8988T (cell line): ENCODE measurements at places on chromosomes 4 and X.
A peak's percentile ranks its signal among the peaks of the same experiment; 100 is the strongest.

GRCh38 chr4:89111833-89112563 is 665 bp downstream of the TIGD2 start:
- DNase-seq, result peak; percentile 15

DNA sequence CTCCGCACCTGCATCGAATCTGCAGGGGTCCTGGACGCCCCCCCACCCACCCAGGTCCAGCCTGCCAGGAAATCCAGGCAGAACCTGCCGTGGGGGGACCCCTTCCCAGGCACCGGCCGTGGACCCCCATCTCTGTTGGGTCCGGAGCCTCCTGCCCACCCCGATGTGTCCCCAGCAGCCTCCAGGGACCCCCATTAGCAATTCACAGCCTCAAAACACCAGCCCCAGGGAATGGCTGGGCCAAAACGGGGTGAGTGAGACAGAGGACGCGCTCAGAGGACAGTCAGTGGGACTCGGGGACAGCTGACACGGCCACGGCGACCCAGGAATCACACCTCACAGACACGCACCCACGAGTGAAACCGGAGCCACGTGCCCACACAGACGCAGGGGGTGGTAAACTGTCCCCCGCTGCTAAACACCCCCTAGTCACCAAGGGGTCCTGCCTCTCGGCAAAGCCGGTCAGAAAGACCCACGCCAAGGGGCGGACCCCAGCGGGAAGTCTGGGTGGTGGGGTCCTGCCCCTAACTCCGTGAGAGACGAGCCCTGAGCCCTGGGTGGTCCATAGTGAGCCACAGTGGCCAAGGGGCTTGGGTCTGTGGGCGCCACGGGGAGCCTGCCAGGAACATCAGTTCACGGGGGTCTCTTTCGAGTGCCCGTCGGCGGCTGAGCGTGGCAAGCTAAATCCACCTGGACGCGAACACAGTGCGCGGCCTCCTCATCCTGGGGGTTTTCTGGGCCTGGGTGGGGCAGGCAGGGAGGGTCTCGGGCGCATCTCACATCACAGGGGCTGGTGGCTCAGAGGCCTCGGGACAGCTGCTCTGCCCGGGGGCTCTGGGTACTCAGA is 126.5 kb upstream of the NKX1-1 start:
- DNase-seq, result no peak

DNA sequence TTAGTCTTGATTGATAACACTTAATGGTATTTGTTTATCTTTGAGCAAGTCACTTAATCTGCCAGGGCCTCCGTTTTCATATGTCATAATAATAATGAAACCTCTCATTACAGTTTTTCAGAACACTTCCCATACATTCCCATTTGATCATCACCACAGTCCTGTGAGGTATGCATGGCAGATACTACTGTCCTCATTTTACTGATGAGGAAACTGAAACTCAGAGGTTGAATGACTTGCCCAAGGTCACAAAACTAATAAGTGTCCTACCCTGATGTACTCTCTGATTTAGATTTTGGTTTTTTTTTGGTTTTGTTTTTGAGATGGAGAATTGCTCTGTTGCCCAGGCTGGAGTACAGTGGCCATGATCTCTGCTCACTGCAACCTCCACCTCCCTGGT is 25.7 kb downstream of the ZFX start:
- no peak for DNase-seq

GRCh38 chrX:100931218-100931924 is 2.7 kb upstream of the XKRX start:
- DNase-seq, result no peak

GRCh38 chrX:28876901-28877300 is 289.7 kb downstream of the IL1RAPL1 start:
- DNase-seq, result no peak

DNA sequence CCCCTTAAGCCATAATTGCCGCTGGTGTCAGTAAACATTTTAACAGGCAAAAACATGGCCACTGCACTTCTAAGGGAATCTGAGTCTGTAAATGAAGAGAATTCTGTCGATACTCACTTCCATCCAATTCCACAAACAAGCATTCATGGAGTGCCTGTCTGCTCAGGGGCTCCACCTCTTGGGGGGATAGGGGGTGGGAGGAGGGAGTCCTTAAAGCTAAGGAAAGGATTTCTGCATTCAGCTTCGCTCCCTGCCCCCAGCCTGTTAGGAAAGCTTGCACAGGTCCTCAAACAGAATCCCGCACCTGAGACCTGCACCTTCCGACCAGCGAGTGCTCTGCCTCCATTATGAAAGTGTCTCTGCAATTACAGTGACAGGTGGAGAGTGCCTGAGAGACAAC is 130.2 kb upstream of the KIT start:
- DNase-seq, result no peak

- no peak for DNase-seq
Measured at GRCh38 chr4:33625748-33626147, 2618.6 kb downstream of the ARAP2 start.

- no peak for DNase-seq
Measured at GRCh38 chr4:60930866-60931265, 269.3 kb upstream of the ADGRL3 start.

- no peak for DNase-seq
Measured at GRCh38 chrX:150062292-150063137, 124.2 kb upstream of the EOLA2 start.

DNA sequence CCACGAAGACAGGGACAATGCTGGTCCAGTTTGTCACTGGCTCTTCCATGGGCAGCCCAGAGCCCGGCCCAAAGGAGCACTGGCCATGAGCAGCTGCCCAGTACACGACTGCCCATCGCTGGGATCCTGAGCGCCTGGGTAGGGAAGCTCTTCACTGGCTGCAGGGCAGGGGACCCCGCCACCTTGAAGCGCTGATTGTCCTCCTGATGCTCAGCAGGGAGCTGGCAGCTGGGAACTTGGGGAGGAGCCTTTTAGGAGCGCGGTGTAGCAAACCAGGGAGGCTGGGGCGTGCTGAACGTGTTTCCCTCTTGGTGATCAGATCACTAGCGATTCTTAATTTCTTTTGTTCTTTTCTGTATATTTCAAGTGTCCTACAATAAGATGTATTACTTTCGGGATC is 1.8 kb downstream of the L1CAM start:
- DNase-seq, result no peak

DNA sequence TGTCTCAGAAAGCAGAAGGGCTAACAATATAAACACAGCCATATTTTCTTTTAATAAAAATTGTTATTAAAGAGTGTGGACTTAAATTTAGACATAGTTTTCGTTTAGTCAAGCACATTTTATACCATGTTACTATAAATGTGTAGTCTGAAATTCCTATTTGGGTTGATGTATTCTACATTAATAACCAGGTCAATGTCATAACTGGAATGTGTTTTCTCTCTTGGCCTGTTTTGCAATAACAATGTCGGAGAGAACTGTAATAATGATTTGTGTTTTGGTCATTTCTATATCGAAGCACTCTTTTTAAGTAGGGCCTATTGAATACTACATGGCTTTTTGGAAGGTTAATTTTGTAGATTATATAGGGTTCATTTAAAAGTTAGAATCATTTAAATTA is 5.5 kb downstream of the USO1 start:
- DNase-seq, result no peak

- no peak for DNase-seq
Measured at GRCh38 chr4:73679836-73680235, 59.6 kb upstream of the RASSF6 start.

- DNase-seq, result no peak
Measured at GRCh38 chrX:19897091-19897490, 9.7 kb upstream of the SH3KBP1 start.

DNA sequence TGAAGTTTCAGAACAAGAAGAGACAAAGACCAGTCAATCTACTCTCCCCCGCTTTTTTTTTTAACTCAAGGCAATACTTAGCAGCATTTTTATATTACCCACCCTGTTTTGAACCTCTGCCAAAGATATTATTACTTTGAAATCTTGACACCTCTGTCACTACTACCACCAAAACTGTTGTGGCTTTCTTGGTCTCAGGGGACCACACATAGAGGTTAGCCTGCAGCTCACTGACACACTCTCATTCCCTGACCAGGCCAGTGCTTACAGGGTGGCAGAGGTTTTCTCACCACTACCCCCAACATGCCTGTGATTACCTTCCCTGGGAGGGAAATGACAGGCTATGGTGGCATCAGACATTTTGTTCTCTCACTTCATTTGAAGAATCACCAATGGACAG is 137.4 kb upstream of the STIM2 start:
- no peak for DNase-seq

GRCh38 chr4:53522334-53522733 is 69.0 kb downstream of the LNX1 start:
- DNase-seq, result no peak

- no peak for DNase-seq
Measured at GRCh38 chrX:38273453-38273852, 52.8 kb upstream of the SRPX start.

DNA sequence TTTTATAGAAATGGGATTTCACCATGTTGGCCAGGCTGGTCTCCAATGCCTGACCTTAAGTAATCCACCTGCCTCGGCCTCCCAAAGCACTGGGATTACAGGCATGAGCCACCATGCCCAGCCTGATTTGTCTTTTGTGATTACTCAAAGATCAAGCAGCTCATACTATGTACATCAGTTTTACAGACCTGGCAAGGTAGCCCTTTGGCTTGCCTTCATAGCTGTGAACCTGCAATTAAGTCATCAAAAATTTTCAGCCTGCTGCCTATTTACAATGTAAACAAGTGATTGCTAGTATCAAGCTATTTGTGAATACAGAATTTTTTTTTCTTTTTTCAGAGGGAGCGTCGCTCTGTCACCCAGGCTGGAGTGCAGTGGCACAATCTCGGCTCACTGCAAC is 46.2 kb downstream of the GSX2 start:
- no peak for DNase-seq

GRCh38 chr4:93645120-93645519 is 183.4 kb upstream of the ATOH1 start:
- DNase-seq, result no peak

GRCh38 chr4:24551492-24552289 is 32.7 kb downstream of the DHX15 start:
- DNase-seq, result no peak

- no peak for DNase-seq
Measured at GRCh38 chrX:18596096-18596495, 75.8 kb downstream of the RS1 start.

DNA sequence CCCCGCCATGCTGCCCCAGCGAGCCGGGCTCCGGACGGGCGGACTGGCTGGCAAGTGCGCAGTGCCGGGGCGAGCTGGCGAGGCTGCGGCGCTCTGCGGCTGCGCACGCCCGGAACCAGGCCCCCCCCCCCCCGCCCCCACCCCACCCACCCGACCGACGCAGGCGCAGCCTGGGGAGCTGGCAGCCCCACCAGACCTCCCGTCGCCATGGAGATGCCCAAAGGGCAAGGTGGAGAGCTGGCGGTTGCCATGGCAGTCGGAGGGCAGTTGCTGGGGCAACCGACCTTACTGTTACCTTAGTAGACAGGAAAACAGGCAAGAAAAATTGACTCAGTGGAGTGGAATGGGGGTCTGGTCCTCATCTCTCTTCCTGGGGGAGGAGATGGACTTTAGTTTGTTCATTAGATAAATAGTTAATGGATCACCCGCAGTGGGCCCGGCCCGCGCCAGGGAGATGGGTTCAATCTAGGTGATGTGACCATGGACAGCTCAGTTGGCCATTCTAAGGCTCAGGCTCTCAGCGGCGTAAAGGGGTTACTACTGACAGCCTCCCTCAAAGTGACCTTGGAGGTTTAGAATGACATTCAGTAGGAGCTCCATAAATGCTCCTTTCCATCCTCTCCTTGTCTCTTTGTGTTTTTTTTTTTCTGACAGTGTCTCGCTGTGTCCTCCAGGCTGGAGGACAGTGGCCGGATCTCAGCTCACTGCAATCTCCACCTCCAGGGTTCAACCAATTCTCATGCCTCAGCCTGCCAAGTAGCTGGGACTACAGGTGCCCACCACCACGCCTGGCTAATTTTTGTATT is at the start of gene PCSK1N:
TSS of gene PCSK1N (minus strand) at position 87 of the 806 bp plus-strand sequence. CDS start at position 9, 78 bp downstream.
- peak; percentile 87 for DNase-seq

DNA sequence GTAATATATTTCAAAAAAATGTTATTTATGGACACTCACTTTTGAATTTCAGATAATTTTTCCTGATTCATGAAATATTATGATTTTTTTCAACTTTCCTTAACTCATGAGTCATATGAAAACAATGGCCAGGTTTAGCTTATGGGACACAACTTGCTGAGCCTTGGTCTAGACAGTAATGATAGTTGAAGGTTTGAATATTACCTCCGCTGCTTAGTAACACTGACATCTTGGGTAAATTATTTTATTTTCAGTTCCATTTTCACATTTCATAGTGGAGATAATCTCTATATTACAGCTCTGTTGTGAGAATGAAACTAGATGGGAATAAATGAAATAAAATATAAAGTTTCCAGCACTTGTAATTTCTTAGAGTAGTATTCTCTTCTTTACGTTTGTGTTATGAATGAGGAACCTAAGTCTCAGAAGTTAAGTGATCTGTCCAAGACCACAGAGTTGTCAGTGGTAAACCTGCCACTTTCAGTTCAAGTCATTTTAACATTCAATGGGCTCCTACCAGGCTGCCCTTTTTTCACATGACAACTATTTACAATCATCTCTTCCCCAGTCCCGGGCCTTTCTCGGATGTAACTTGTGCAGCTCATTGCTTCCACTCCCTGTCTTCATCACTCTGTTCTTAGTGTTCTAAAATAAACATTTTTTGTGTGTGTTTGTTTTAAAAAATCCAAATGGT is 46.8 kb upstream of the GC start:
- no peak for DNase-seq

DNA sequence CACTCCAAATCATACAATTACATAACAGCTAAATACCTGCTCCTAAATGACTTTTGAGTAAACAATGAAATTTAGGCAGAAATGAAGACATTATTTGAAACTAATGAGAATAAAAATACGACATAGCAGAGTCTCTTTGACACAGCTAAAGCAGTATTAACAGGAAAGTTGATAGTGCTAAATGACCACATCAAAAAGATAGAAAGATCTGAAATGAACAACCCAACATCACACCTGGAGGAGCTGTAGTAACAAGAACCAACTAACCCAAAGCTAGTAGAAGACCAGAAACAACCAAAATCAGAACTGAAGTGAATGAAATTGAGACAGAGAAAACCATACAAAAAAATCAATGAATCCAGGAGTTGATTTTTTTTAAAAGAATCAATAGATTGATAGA is 257.8 kb downstream of the ARAP2 start:
- no peak for DNase-seq

DNA sequence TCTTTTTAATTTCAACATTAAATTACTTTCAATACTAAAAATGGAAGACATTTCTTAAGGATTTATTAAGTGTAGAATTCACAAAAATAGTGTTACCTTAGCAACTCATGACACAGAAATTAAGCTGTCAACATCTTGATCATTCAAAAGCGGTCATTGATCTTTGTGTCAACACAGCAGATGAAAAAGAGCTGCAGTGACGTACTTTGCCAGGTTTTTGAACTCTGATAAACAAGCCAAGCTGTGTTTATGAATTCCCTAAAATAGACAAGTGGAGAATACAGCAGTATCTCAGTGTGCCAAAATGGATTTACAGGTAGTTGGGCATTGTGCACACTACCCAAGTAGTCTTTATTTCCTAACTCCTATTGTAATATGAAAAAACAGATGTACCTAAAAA is 1141.8 kb upstream of the PCDH7 start:
- DNase-seq, result no peak
